Suprapubic skin (tissue), 4 donors: ENCODE measurements at places on chromosomes 6 and 20.
A peak's percentile ranks its signal among the peaks of the same experiment; 100 is the strongest.

DNA sequence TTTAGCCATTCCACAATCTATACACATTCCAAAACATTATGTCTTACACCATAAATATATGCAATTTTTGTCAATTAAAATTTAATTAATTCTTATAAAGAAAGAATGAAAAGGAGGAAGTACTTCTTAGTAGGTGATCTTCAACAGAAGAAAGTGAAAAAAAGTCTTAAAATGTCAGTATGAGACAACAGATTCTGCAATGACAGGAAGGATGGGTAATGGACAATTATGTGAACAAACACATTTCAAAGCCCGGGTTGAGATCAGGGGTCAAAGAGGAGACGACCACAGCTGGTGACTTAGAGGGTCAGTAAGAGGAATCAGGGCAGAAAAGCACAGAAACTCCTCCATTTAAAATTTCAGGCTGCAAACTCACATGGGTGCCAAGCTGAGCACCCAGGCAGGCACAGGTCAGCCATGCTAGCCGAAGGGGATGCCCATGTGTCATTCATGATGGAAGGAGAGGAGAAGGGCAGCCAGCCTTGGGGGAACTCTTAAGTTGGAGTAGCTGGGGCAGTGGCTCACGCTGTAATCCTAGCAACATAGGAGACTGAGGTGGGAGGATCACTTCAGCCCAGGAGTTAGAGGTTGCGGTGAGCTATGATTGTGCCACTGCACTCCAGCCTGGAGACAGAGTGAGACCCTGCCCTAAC, 11.0 kb downstream of the VSX1 start:
- H3K27ac ChIP-seq: no peak overlapping the region
- peaks cover 3% of the 10 kb centered on the region for H3K4me1 ChIP-seq
- H3K36me3 ChIP-seq: no peaks in the 10 kb centered on the region
- peaks cover 44% of the 10 kb centered on the region for H3K27me3 ChIP-seq
- no peak overlapping the region for H3K4me3 ChIP-seq

DNA sequence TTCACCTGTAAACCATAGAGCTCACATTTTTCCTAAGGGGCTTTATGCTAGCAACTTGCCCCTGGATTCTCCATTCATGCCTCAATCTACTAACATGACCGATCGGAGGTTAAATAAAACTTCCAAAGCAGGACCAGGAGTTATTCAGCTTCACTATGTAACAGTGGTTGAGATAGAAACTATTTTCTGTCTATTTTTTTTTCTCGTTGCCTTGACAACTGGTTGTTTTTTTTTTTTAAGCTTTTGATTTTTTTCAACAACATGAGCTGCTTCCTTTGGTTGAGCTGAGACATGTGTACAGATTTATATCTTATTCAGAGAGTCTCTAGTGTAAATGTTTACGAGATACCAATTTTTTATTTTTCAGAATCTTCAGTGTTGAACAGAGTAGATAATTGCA, 85.7 kb downstream of the SHLD1 start:
- H3K36me3 ChIP-seq: no peaks in the 10 kb centered on the region
- no peak for DNase-seq
- H3K4me3 ChIP-seq: no peak overlapping the region
- peak overlapping the region; percentile 26 for H3K27ac ChIP-seq

DNA sequence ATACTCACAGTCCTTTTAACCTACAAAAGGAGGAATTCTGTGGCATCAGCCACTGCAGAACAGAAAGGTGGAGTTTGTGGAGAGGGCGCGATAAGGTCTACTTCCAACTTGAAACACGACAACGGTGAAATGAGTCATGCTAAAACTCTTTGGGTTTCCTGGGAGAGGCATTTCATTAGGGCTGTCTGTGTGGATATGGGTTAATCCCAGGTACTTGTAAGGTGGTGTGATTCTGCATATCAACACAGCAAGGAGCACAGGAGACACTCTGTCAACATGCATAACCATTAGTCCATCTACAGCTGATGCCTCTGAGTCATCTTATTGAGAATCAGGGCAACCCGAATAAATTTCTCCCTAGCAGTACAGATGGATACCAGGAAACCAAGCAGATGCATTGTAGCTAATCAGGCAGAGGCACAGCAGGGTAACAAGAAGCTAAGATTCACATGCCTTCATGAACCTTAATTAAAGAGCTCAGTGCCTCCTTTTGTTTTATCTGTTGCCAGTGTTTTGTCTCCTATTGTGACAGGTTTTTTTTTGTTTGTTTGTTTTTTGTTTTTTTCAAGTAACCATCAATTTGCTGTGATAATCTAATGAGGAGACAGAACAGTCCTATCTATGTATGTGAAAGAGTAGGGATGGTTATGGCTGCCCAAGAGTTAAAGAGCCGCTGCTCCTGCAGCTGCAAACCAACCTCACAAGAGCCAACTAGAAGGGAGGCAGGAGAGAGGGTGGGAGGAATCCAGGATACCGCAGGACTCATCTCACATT, 315.8 kb upstream of the SOX4 start:
- no peak overlapping the region for H3K27ac ChIP-seq
- H3K4me3 ChIP-seq: no peak overlapping the region
- no peak for DNase-seq
- H3K27me3 ChIP-seq: no peaks in the 10 kb centered on the region
- peaks cover 4% of the 10 kb centered on the region for H3K4me1 ChIP-seq

GRCh38 chr6:297571-298232, 5.4 kb downstream of the DUSP22 start:
- H3K4me1 ChIP-seq: peaks cover 75% of the 10 kb centered on the region
- peak; percentile 74 for DNase-seq
- no peaks in the 10 kb centered on the region for H3K27me3 ChIP-seq
- no peak overlapping the region for H3K27ac ChIP-seq

- H3K4me3 ChIP-seq: no peak overlapping the region
- DNase-seq: no peak
- H3K27me3 ChIP-seq: no peaks in the 10 kb centered on the region
- peaks cover 6% of the 10 kb centered on the region for H3K4me1 ChIP-seq
- no peak overlapping the region for H3K27ac ChIP-seq
- H3K36me3 ChIP-seq: peaks cover 19% of the 10 kb centered on the region
These were observed 340.4 kb downstream of the SYNE1 start for GRCh38 chr6:152296648-152297376.

- H3K36me3 ChIP-seq: no peaks in the 10 kb centered on the region
- H3K4me3 ChIP-seq: no peak overlapping the region
- H3K27ac ChIP-seq: no peak overlapping the region
- H3K27me3 ChIP-seq: no peaks in the 10 kb centered on the region
- H3K4me1 ChIP-seq: peaks cover under 1% of the 10 kb centered on the region
These were observed 7.7 kb downstream of the ZNF341 start for GRCh38 chr20:33739493-33739892.

GRCh38 chr6:70823651-70824050, 133.2 kb downstream of the B3GAT2 start:
- no peak overlapping the region for H3K4me3 ChIP-seq
- H3K36me3 ChIP-seq: no peaks in the 10 kb centered on the region
- H3K27ac ChIP-seq: no peak overlapping the region
- peaks cover 4% of the 10 kb centered on the region for H3K4me1 ChIP-seq
- DNase-seq: no peak
- H3K27me3 ChIP-seq: no peaks in the 10 kb centered on the region

- H3K36me3 ChIP-seq: no peaks in the 10 kb centered on the region
- peaks cover 2% of the 10 kb centered on the region for H3K4me1 ChIP-seq
- DNase-seq: no peak
- no peak overlapping the region for H3K27ac ChIP-seq
These were observed 74.5 kb upstream of the MRPS10 start for GRCh38 chr6:42292004-42292740.

GRCh38 chr6:112941613-112942012, 594.5 kb downstream of the RFPL4B start:
- no peaks in the 10 kb centered on the region for H3K27me3 ChIP-seq
- H3K36me3 ChIP-seq: no peaks in the 10 kb centered on the region
- no peak overlapping the region for H3K27ac ChIP-seq
- peaks cover under 1% of the 10 kb centered on the region for H3K4me1 ChIP-seq
- H3K4me3 ChIP-seq: no peak overlapping the region

DNA sequence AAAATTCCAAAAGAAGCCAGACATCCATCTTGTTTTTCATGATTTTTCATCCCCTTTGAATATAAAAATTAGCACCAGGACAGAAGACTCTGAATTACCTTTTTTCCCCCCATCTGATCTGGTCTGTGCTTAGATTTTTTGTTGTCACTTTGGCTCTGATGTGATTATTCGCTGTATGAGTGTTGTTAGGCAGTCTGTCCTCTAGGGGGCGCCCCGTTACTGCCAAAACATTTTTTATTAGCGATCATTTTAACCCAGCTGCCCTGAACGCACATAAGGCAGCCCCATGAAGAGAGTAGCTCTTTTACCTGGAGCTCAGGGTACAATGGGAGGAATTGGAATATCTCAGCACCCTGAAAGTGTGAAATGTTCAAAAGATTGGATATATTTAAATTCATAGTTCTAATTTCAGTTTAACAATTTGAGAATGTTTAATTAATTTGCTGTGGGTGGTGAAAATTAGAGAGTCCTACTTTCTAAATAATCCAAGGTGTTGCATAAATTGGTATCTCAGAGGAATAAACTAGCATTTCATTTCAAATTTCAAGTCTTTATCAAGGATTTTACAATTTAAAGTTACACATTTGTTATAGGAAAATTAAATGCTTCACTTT, 60.8 kb downstream of the PRPH2 start:
- H3K4me3 ChIP-seq: no peak overlapping the region
- no peak overlapping the region for H3K27ac ChIP-seq
- DNase-seq: peak; percentile 89
- peaks cover 89% of the 10 kb centered on the region for H3K36me3 ChIP-seq

- H3K4me3 ChIP-seq: no peak overlapping the region
- no peaks in the 10 kb centered on the region for H3K4me1 ChIP-seq
- H3K36me3 ChIP-seq: no peaks in the 10 kb centered on the region
- DNase-seq: no peak
- H3K27me3 ChIP-seq: no peaks in the 10 kb centered on the region
These were observed 13.8 kb downstream of the MMP24 start for GRCh38 chr20:35240083-35240810.

- H3K36me3 ChIP-seq: no peaks in the 10 kb centered on the region
- H3K4me3 ChIP-seq: no peak overlapping the region
- no peak for DNase-seq
- H3K4me1 ChIP-seq: peaks cover 3% of the 10 kb centered on the region
- no peak overlapping the region for H3K27ac ChIP-seq
- no peaks in the 10 kb centered on the region for H3K27me3 ChIP-seq
These were observed 90.0 kb downstream of the PLG start for GRCh38 chr6:160791981-160792418.
